Right atrium auricular region (tissue), 2 donors: ENCODE measurements at places on chromosomes 13 and 19.

GRCh38 chr19:43132696-43133095 is 50.2 kb upstream of the PSG2 start:
- DNase-seq = no peak

- no peak for DNase-seq
These were observed 4.5 kb downstream of the LDLR start for GRCh38 chr19:11093689-11094238.

DNA sequence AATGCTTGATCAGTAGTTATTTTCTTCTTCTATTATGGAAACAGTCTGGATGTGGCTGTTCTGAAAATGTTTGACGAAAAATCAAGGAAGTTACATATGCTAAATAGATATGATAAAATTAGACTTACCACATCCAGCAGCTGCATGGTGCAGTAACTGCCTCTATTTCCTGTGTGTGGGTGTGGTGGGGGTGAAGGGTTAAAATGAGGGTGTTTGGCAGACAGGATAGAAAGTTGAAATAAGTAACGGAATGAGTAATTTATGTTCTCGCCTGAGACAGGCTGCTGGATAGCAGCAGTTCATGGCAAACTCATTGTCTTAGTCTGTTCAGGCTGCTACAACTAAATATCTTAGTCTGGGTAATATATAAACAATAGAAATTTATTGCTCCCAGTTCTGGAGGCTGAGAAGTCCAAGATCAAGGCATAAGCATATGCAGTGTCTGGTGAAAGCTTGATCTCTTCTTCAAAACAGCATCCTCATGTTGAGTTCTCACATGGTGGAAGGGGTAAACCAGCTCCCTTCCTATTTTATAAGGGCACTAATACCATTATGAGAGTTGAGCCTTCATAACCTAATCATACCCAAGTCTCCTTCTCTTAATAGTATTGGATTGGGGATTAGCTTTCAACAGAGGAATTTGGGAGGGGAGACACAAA is 1248.9 kb downstream of the SLITRK5 start:
- DNase-seq = no peak

DNA sequence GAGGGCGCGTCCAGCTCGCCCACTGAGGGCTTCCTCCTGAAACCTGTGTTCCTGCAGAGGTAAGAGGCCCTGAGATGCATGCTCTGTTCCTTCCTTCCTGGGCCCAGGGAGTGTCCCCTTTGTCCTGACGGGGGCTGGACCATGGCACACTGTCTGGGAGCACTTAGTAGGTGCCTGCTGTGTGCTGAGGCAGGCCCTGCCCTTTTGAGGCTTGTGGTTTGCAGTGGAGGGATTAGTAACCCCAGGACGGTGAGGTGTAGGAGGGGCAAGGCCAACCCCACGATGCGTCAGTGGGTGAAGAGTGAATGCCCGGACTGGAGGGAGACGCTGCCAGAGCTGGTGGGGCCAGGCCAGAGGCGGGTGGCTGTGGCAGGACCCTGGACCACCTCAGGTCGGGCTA is 11.2 kb upstream of the F2RL3 start:
- DNase-seq = no peak

DNA sequence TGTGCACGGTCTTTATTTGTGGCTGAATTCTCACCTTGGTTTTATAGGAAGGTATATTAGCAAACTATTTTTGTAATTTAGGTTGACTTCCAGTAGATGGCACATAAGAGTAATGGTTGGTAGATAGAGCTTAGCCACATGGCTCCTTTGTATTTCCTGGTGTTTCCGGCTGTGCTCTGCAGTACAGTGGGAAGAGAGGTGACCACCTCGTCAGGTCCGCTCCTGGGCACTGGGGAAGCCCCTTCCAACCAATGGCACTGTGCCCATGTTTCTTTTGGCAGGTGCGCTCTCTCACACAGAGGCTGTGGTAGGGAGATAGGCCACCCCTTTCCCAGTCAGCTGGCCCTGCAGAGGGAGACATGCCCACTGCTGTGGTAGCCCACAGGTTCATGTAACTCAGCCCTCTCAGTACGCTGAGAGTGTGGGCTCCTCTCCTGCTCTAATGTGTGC is 74.3 kb upstream of the ATP12A start:
- DNase-seq = no peak
